Thymus (tissue), 14 donors: ENCODE measurements at places on chromosomes 11 and 22.

DNA sequence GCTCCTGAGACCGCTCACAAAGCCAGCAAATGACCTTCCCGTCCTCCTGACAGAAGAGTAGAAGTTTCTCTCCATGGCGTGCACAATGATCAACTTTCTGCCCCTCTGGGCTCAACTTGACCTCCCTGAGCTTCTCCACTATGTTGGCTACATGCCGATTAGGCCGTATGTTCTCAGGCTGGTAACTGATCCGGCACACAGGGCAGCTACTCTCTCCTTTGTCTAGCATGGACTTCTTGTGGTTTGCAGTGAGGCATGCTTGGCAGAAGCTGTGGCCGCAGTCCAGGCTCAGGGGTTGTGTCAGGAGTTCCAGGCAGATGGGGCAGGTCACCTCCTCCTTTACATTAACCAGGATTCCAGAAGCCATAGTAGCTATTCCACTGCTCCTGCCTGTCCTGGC, 5.1 kb downstream of the TRIM5 start:
- DNase-seq, result no peak

DNA sequence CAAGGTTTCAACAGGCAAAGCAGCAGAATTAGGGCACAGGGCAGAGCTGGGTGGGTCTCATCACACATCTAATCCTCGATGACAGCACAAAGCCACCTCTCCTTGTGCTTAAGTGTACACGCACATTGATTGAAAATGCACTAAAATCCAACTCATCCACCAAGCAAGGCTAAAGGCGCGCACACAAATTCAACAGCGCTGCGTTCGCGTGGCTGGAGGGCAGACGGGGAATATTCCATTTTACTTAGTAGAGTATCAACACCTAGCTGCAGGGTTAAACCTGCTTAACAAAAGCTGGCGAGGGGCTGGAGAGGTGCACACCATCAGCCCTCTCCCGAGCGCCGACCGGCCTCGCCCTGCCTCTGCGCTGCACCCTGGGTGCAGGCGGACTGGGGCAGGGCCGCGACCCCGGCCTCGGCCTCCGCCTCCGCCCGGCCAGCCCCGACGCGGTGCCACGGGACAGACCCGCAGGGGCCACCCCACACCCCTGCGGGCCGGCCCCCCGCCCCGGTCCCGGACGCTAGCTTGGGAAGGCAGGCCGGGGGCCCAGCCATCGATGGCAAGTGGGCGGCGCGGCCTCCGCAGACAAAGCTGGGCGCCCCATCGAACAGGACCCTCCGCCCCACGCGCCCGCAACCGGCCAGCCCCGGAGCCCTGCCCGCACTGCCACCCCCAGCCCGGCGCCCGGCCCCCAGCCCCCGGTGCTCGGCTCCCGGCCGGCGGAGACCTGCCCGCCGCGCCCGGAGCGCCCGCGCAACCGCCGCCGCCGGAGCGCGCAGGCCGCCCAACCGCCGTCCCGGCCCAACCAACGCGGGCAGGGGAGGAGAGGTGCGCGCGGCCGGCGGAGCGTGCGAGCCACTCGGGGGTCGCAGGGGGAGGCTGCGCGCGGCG, 929 bp downstream of the PRDM10 start:
- DNase-seq, result peak; percentile 45

DNA sequence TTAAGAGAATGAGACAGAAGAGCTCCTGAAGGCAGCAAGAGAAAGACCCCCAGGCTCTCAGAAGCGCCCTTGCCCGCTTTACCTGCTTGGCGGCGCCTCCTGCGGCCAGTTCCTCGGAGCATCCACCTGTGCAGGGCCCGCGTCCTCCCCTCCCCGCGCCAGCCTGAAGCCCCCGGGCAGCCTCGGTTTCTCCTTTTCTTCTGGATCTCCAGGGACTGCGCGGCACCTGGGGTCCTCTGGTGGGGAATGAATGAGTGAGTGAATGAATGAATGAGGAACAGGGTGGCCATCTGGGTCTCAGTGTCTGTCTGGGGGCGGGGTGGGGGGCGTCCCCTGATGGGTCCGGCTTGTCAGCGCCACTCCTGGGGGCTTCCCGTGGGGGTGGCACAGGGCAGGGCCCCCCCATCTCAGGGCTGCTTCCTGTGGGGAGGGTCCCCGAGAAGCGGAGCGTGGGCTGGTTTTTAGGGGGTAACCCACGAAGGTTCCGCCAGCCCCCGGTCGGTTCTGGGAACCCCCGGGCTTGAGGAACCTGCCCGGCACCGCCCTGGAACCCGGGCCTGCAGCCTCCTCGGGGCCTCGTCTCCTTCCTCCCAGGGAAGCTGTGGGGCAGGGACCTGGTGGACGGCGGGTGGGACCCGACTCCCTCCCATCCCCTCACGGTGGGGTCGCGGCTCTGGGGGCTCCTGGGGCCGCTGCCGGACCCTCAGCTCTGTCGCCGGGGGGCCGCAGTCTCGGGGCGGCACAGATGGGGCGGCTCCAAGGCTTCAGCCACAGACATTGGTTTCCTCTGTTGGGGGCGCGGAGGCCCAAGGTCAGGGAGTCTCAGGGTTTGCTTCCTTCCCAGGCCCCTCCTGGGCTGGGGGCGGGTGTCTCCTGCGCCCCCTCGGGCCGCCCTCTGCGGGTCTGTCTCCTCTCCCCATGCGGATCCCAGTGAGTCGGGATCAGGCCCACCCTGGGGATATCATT, 8.3 kb upstream of the KRTAP5-7 start:
- no peak for DNase-seq

DNA sequence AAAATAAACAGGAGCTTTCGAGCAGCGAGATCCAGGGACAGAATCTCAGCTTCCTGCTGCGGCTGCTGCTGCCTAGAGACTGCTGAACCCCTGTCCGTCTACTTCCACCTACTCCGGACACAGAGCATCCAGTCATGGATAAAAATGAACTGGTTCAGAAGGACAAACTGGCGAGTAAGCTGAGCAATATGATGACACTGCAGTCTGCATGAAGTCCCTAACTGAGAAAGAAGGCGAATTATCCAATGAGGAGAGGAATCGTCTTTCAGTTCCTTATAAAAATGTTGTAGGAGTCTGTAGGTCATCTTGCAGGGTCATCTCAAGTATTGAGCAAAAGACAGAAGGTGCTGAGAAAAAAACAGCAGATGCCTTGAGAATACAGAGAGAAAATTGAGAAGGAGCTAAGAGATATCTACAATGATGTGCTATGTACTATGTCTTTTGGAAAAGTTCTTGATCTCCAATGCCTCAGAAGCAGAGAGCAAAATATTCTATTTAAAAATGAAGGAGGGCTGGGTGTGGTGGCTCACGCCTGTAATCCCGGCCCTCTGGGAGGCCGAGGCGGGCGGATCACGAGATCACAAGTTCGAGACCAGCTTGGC, 11.1 kb upstream of the MS4A2 start:
- DNase-seq, result no peak

DNA sequence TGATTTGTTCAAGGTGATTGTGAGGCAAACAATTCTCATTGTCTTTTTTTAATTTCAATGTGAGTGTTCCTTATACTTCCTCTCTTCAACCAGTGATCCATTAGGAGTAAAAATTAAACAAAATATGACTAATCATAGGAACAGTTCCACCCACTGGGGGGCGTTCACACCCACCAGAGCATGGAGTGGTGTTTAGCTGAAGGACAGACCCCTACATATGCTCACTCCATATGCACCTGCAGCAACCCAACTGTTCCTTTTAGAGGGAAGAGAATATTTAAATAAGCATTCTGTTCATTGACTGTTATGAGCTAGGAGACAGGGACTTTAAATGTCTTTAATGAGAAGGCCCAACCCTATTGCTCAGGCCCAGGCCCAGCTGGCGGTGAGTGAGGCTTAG, 78.7 kb upstream of the DRD2 start:
- no peak for DNase-seq

- no peak for DNase-seq
These were observed 54.1 kb upstream of the SLC36A4 start for GRCh38 chr11:93251922-93252321.

DNA sequence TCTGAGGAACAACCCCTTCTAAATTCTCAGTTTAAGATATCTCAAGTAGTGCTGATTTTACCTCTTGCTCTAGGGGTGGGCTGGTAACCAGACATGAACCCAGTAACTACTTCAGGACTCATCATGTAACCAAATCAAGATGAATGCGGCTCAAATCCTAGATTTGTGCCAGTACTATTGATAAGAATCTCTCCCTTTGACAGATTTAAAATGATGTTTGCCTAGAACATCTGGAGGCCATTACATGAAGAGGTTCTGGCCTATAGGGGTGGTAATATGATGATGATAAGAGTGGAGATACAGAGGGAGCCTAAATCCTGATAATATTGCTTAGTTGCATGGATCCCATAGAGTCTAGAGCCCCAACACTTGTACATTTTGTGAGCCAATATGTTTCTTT, 672.6 kb upstream of the ANO5 start:
- no peak for DNase-seq

DNA sequence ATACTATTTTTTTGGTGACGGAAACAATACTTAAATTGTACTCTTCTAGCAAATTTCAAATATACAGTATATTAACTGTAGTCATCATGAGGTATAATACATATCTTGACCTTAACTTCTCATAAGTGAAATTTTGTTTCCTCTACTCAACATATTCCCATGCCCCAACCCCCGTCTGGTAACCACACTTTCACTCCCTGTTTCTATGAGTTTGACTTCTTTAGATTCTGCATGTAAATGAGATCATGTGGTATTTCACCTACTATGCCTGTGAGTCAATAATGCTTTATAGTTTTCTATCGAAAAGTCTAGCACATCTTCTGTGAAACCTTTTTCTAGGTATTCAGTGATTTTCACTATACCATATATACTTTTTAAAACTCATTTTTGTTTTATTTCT, 663.2 kb downstream of the CNTN5 start:
- no peak for DNase-seq

GRCh38 chr22:26514419-26515161, 2.3 kb upstream of the TFIP11 start:
- DNase-seq, result no peak

DNA sequence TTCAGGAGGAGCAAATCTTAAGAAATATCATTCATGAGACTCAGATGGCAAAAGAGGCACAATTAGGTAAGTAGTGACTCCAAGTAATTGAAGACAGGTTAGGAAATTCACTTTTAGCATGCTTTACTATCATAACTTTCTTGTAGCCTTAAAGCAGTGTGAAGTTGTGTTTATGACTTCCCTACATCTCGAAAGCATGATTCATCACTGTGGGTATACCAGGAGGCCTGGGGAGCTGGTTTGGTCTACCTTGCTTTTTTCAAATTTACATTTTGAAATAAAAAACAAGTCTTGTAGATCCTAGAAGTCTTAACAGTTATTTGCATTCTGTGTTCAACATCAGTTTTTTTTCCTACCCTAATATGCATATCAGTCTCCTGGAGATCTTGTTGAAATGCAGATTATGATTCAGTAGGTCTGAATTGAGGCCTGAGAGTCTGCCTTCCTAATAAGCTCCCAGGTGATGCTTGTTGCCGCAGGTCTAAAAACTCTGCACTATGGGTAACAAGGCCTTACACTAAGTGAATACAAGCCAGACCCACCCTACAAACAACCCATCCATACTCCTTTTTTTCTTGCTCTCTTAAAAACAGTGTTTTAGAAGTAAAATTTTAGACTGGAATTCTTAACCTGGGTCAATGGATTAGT, 41.4 kb downstream of the TTC17 start:
- DNase-seq, result no peak

DNA sequence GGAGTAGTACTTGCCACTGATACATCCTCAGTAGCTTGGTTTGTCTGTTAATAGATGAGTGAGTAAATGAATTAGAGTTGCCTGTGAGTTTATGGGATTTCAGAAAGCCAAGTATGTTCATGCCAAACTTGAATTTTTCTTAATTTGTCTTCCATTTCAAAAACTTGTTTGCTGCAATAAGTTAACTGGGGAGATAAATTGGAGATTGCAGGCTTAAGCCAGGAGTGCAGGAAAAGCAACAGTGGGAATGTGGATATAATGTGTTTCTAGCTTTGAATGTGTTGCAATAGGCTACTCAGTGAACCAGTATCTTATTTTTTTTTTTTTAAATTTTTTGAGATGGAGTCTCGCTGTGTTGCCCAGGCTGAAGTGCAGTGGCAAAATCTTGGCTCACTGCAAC, 8.2 kb downstream of the OSBP2 start:
- no peak for DNase-seq

DNA sequence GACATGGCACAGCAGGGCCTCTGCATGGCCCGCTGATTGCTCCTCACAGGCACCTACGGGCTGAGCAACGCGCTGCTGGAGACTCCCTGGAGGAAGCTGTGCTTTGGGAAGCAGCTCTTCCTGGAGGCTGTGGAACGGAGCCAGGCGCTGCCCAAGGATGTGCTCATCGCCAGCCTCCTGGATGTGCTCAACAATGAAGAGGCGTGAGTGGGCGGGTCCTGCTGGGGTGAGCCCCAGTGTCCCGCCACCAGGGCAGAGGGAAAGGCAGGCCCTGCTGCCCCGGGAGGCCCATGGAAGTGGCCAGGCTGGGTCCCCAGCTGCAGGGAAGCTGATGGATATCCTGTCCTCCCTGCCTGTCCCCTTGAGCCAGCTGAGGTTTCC, 18.6 kb upstream of the DGCR8 start:
- no peak for DNase-seq

GRCh38 chr22:29030618-29031226, 30.9 kb downstream of the C22orf31 start:
- DNase-seq, result peak; percentile 17

GRCh38 chr11:67308031-67308866, 4.9 kb downstream of the SSH3 start:
- no peak for DNase-seq

DNA sequence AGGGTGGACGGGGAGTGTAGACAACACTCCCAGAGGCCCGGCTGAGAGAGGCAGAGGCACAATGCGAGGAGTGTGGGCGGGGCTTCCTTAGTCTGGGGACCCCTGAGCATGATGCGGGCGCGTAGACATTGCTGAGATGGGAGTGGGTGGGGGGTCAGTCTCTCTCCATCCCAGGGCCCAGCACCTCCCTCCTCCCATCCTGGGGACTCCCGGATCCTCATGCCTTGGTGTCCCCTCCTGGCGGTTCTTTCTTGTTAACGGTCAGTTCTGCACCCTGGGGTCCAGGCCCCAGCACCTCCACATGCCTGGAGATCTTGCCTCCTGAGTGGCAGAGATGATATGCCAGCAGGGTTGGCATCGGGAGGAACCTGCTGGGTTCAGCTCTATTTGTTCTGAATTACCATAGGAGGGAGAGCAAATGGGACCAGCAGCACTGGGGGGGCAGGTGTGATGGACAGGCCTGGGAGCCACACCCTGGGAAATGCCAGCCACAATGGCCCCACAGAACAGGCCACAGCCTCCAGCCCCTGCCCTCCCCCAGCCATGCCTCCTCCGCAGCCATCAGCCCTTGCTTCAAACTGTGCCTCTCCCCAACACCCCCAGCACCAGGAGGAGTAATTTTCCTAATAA, 55.7 kb downstream of the RTL6 start:
- no peak for DNase-seq

- DNase-seq, result no peak
These were observed 192.6 kb upstream of the CARD18 start for GRCh38 chr11:105332171-105332570.
